Adipocyte (in vitro differentiated cells): ENCODE measurements at places on chromosomes 4 and X.

DNA sequence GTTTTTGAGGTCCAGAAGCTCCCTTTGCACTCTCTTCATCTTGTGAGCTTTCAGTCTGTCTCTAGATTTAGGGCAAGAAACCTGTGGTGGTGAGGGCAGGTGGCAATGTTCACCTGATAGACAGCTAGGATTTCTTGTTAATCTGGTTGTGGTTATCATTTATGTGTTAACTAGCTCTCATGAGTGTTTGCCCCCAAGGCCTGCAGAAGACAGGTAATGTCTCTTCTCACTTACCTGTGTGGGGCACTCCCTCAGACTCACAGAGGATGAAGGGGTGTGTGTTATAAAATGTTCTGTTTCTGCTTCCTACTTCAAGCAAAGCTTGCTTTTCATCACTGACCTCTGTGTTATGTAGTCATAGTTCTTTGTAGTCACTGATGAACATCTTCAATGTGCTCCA is 17.8 kb downstream of the EGF start:
- DNase-seq = no peak

GRCh38 chr4:102522031-102522440 is 20.9 kb downstream of the NFKB1 start:
- no peak for DNase-seq

DNA sequence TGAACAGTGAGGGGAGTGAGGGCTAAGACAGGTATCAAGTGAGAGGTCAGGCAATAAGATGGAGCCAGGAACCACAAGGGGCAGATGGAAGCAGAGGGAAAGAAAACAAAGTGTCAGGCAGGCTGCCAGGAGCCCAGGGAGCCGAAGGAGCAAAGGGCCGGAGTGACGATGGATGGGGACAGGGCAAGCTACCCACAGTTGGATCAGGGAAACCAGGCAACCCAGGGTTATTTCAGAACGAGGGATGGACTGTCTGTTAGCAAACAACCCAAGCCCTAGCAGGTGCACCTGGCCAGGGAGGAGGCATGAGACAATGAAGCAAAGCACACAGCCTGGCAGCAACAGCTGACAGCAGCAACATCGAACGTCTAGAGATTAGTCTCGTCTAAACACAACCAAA is 39.2 kb downstream of the SEL1L3 start:
- no peak for DNase-seq

DNA sequence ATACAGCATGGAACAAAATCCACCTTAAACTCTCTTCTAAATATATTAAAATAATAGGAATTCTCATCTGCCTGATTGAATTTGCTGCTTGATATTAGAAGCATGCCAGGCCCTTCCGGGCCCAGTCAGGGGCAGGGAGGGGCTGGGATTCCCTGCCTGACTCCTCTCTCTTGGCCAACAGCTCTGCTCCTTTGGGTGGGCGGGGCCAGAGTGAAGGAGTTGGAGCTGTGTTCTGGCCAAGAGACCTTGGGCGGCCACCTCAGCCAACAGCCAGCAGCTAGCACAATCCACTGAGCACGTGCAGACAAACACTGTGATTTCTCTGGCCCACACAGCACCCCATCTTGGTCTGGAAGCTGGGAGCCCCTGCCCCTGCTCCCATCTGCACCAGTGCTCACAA is 140.3 kb downstream of the PJA1 start:
- DNase-seq = peak; percentile 82

DNA sequence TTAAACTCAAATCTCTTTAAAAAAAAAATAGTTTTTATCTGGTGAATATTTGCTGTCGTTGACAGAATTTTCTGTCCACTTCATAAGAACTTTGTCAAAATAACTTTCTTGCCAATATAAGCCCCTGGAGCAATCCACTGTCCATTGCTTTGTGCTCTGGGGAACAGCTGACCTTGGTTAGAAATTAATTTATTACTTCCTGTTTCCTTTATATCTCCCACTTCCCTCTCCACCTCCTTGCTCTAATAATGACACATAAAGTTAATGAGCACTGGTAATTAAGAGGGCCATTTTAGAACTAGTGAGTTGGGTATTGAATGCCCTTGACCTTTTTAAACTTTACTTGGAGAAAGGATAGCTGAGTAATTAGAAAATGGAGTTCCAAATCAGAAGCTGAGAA is 151.3 kb upstream of the LEF1 start:
- DNase-seq = no peak

DNA sequence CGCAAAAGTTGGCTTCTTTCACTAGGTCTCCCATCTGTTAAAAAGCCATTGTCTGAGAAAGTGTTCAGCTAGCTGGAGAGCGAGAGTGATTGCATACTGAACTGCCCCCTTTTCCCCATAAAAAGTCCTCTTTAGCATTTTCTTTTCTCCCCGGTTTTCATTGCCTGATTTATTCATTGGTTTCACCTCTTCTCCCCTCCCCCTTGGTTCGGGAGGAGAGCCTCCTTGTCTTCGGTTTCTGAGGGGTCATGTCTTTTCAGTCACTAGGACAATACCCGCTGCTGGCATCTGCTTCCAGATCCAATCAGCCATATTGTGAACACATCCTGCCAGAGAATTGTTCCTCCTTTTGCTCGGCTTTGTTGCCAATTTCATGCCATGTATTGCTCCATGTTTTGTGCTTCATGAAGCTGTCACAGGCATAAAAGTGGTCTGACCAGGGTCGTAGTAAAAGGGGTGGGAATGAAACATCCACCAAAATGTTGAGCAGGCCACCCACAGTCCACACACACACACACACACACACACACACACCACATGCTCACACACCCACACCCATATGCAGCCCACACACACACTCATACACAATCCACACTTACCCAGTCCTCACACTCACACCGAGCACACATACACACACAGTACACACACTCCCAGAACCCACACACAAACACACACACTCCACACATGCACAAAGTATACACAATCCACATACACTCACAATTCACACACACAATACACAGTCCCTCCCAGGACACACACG is 136.0 kb downstream of the NKX6-1 start:
- no peak for DNase-seq

- peak; percentile 61 for DNase-seq
These were observed 3.2 kb downstream of the CXorf38 start for GRCh38 chrX:40644176-40644575.

- peak; percentile 41 for DNase-seq
These were observed 1147.6 kb upstream of the PCDH10 start for GRCh38 chr4:132001542-132001941.

- DNase-seq = no peak
These were observed 197.1 kb upstream of the GIMD1 start for GRCh38 chr4:106565727-106566126.

- DNase-seq = peak; percentile 2
These were observed 33.9 kb downstream of the USP46 start for GRCh38 chr4:52625216-52625615.

DNA sequence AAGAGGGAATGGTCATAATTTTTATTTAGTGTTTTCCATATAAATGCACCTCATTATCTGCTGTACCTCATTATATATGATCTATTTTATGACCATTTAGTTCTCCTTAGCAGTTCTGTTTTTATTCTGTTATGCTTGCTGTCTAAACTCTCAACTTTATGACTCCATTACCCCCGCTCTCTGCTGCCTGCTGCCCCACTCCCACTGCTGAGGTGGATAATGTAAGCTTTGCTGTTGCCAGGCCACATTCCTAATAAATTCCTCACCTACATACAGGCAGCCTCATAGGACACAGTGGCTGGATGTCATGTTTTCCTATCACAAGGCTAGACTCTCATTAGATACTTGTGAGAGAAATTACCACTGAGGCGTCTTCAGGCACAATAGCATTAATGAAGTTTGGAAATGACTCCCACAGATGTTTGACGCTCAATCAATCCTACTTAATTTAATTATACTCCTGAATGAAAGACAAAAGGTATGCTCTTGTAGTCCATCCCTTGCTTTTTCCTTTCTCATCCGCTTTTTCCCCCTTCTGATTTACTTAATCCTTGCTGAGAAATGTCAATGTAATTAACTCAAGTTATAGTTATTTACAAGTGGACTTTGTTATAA is 497.5 kb upstream of the IGFBP7 start:
- no peak for DNase-seq

GRCh38 chrX:68238568-68238967 is 194.7 kb downstream of the OPHN1 start:
- no peak for DNase-seq

DNA sequence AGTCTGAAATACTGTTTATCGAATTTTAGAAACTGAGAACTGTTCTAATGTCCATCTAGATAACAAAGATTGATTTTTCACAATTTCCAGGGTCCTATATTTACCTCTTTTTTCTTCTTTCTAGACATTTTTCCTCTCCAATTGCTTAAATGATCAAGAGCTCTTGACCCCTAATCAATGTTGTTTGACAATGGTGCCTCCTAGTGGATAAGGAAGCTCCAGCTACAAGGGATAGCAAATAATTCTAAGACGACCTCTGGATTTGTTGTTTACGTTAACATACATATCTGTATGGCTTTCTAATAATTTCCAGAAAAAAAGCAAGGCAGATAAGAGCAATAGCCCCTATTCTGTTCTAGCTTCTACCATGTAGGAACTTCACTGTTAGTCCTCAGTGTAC is 35.8 kb downstream of the GPR82 start:
- peak; percentile 55 for DNase-seq

DNA sequence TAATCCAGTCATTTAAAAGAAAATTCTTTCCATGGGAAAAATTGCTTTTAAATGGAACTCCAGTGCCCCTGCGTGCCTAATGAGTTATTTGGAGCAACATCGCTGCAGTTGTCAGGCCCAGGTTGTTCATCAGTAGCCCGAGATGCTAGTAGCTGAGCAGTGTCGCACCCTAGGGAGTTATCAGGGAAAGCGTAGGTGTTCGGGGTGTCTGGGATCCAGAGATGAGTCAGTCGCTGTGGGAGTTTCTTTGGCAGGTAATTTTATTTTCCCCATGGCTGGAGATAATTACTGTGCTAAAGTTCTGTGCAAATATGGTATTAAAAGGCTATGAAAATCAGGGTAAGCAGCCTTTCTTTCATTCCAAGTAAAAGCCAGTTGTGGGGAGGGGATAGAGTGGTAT is 49.4 kb downstream of the ANXA3 start:
- no peak for DNase-seq

DNA sequence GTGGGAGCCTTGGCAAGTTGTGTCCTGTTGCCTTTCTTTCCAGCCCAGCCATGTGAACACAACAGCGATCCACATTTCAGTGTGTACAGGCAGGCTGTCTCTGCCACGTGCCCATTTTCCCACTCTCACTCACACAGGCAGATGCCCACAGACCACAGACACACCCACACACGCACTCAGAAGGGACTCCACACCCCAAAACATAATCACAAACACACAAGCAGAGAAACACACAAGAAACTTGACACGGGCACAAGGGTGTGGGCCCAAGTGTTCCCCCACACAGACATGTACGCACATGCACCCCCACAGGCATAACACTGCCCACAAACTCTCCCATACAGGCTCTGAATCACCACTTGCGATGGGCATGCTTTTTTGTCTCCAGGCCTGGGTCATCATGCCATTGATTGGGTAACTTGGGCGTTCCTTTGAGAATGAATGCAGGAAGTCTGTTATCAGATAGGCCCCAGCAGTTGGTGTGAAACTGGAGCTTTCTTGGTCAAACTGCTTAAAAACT is 84.3 kb downstream of the NBDY start:
- peak; percentile 45 for DNase-seq

- DNase-seq = no peak
These were observed 1249.4 kb downstream of the ADGRL3 start for GRCh38 chr4:62449538-62449937.

DNA sequence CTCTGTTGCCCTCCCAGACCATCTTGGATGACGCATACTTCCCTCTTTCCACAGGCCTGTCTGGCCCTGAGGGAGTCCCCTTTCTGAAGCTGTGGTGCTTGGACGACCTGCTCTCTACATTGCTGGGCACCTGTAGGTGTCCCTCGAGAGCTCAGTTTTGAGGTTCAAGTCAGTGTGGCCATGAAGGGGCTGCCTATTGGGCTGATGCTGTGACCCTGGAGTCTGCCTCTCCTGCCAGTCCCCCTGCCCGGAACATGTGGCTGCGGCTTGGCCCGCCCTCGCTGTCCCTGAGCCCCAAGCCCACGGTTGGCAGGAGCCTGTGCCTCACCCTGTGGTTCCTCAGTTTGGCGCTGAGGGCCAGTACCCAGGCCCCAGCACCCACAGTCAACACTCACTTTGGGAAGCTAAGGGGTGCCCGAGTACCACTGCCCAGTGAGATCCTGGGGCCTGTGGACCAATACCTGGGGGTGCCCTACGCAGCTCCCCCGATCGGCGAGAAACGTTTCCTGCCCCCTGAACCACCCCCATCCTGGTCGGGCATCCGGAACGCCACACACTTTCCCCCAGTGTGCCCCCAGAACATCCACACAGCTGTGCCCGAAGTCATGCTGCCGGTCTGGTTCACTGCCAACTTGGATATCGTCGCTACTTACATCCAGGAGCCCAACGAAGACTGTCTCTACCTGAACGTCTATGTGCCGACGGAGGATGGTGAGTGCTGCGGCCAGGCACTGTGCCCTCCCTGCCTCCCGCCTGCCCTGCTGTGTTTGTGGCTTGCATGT is 3.0 kb downstream of the NLGN3 start:
- DNase-seq = no peak

DNA sequence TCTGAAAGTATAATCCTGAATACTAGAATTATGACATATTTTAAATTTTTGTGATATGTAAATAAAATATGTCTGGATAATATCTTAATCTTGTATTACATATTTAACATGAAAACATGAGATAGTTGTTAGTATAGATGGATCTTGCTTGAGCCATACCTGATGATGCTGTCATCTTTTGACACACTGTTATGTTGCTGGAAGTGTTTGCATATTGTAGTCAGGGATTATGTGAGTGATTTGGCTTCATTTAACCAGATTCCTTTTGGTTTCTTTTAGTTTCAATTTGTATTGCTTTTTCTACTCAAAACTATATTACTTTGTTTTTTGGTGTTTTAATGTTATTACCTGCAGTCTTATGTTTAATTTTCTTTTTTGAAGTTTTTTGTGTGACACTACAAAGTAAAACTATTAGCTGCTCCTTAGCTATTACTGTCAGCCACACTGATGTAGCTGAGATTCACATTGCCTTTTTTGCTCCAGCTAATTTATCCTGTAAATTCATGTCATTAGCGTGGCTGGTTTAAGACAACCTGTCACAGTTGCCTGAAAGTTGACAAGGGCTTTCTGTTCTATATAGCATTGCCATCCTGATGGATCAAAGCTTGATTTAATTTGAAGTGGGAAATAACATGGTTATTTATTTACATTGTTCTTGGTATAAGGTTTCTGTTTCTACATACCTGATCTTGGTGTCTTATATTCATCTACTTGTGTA is 33.7 kb downstream of the METAP1 start:
- DNase-seq = peak; percentile 16

DNA sequence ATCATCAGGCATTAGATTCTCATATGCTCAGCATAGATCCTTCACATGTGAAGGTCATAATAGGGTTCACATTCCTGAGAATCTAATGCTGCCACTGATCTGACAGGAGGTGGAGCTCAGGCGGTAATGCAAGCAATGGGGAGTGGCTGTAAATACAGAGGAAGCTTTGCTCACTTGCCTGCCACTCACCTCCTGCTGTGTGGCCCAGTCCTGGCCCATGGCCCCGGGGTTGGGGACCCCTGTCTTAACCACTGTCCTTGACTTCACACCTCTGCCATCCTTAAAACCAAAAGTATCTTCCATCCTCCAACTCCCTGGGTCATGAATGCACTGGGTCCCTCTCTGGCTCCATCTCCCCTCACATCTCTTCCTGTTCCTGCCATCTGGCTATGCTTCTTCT is 129.1 kb downstream of the HMX1 start:
- no peak for DNase-seq
